ENCODE measurements at places on chromosomes 16 and 17.

DNA sequence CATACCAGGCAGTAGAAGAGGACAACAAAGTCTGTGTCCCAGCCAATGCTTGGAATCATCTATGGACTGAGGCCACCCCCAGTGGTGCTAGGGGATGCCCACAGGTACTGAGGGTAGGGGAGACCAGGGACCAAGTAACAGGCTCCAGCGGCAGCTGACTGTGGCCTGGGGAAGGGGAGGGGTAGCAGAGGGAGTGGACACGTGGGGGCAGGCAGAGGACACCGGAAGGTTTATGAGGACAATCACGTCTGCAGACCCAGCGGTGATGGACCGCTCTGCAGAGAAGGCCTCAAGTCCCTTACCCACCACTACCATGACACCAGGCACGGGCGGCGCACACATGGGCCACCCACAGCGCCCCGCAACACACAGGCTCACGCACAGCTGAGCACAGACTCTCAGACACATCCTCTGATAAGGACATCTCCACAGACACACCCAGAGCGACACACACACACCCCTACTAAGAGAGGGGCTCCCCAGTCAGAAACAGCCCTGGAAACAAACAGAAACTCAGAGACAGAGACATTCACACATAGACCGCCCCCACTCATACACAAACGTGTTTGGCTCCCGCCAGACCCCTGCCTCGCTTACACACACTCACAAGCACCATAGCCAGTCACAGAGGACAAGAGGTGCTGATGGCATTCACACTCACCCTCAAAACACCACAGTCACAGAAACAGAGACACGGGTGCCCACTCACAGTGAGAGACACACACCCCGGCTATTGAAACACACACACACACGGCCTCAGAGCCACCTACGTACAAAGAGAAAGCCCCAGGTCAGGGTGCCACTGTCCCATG, 35.8 kb downstream of the SRCIN1 start:
- no peak for DNase-seq

- DNase-seq: no peak
Observed at GRCh38 chr17:51029568-51030463, 90.9 kb downstream of the SPAG9 start.

DNA sequence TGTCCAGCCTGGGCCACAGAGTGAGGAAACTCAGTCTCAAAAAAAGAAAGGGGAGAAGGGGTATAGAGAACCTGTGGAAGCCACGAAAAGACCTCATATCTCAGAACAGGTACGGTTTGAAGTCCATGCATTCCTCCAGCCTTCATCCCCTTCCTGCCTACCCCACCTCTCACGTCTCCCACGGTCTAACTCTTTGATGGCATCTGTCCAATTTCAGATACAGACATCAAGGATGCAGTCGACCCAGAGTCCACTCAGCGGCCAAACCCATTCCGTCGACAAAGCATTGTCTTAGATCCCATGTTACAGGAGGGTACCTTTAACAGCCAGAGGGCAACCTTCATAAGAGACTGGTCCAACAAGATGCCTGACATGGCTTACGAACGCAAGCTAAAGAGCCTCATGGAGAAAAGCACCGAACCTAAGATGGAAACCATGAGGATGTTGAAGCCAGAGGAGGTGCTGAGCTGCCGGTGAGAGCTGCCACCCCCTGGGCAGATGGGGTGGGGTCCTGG, 22.7 kb downstream of the C16orf78 start:
- no peak for DNase-seq

GRCh38 chr16:13081825-13082331, 180.5 kb downstream of the SHISA9 start:
- DNase-seq: no peak

DNA sequence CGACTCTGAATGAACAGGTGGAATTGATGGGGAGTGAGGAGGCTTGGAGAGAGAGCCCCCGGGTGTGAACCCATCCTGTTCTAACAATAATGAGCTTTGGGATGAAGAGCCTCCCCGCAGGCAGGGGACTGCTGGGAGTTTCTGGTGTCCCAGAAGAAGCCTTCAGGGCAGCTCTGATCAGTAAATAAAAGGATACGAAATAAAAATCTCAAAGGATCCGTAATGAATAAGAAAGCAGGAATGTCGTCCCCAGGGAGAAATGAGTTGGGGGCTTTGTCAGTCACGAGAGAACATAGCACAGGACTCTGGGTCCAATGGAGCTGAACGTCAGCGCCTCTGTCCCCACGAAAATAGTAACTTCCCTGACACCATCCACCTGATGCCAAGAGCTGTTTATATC, 113.4 kb downstream of the PITPNC1 start:
- no peak for DNase-seq

DNA sequence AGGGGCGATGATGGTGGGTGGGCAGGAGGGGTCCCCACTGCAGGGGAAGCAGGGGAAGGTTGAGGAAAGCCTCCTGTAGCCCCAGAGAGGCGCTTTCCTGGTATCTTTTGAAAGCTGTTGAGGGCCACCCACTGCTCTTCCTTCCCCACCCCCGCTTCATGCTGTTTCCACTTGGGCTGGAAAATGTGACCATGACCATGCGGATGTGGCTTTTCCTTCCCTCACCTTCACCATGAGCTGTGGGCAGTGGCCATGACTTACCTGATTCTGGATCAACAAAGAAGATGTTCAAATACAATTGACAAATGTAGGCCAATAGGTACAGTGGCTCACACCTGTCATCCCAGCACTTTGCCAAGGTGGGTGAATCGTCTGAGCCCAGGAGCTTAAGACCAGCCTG, 13.8 kb downstream of the MVP start:
- DNase-seq: no peak

GRCh38 chr16:89481356-89481955, 8.9 kb downstream of the ANKRD11 start:
- no peak for DNase-seq

DNA sequence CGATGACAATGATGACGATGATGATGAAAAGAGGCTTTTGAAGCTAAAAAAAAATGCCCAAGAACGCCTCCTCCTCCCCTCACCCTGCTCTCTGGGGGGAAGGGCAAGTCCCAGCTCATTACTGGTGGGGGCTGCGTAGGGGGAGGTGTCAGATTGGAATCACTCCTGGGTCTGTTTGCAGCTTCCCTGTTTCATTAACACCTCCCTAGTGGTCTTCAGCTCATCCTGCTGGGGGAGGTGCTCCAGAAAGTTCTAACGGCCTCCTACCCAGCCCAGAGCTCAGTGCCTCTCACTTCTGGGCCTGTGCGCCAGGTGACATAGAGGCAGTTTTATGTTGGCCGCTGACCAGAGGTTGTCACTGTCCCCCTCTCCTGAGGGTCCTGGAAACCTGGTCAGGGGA, 12.7 kb downstream of the MRM1 start:
- no peak for DNase-seq

GRCh38 chr16:19837984-19838707, 46.5 kb downstream of the GPRC5B start:
- no peak for DNase-seq

GRCh38 chr17:15083225-15083624, 181.9 kb downstream of the PMP22 start:
- no peak for DNase-seq

DNA sequence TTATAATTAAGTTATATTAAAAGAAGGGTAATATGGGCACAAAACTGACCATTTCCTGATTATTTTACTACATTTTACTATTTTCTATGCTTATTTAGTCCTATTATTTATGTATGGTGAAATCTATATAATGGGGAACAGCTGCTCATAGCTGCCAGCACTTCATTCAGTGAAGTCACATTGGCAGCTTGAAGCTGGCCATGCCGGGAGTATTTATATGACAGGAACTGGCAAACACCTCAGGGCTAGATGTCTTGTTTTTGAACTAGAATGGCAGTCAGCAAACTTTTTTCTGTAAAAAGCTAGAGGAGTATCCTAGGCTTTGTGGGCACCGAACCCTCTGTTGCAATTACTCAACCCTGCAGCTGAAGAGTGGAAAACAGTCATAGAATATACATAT, 104.1 kb downstream of the CDH13 start:
- DNase-seq: no peak

GRCh38 chr16:89973235-89973634, 24.7 kb downstream of the DEF8 start:
- DNase-seq: no peak

GRCh38 chr16:22300427-22301071, 3.3 kb downstream of the POLR3E start:
- no peak for DNase-seq

DNA sequence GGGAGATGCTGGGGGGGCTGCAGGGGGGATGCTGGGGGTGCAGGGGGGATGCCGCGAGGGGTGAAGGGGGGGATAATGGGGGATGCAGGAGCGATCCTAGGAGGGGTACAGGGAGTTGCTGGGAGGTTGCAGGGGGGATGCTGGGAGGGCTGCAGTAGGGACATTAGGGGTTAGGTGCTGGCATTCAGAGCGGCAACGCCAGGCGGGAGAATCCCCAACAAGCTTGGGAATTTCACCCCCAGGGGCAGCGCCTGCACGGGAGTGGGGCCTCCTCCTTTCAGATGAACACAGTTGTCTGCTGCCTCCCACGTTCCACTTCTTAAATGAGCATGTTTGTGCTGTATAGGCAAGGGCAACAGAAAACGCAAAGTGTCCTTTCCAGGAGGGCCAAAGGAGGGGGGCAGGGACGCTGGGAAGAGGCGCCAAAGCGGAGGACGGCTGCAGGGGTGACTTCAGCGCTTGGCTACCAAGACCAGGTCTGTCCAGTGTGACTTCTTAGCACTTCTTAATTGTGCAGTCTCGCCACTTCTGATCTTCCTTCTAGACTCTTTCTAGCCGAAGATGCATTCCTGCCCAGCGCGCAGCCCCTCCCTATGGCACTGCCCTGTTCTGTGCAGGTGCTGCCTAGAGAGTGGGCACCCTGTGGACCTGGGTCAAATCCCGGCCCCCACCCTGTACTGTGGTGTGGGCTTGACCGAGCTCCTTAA, 2.0 kb upstream of the SLC6A4 start:
- no peak for DNase-seq

GRCh38 chr16:11429823-11430222, 84.6 kb downstream of the RMI2 start:
- no peak for DNase-seq

DNA sequence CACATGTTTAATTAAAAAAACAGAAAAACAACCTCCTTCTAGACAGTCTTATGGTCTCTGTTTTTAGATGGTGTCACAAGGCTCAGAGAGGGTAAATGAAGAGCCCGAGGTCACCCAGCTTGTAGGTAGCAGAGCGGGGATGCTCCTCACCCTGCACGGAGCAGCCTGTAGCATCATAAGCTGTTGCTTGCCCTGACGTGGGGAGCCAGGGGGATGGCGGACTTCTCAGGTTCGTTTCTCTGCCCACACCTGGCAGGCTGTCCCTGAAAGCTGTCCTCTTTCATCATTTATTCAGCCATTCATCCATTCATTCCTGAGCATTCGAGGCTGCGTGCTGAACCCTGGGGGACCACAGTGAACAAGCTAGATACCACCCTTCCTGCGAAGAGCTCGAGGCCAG, 75.7 kb upstream of the KSR1 start:
- DNase-seq: no peak

GRCh38 chr17:57342963-57343589, 86.8 kb downstream of the MSI2 start:
- DNase-seq: no peak

DNA sequence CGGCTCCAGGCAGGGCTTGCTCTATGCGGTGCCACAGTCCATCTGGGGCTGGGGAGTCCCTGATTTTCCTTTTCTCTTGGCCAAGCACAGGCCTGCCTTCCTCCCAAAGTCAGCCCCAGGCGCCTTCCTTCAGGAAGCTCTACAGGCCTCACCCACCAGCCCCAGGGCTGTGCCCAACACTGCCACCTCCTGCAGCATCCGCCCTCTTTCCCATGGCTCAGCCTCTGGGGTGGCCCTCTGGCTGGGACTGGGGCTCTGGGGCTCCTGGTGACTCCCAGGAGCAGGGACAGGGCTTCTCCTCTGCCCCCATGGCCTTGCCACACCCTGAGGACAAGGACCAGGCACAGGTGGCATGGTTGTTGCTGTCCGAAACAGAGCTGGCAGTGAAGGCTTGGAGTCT, 817 bp downstream of the ITGB4 start:
- no peak for DNase-seq

DNA sequence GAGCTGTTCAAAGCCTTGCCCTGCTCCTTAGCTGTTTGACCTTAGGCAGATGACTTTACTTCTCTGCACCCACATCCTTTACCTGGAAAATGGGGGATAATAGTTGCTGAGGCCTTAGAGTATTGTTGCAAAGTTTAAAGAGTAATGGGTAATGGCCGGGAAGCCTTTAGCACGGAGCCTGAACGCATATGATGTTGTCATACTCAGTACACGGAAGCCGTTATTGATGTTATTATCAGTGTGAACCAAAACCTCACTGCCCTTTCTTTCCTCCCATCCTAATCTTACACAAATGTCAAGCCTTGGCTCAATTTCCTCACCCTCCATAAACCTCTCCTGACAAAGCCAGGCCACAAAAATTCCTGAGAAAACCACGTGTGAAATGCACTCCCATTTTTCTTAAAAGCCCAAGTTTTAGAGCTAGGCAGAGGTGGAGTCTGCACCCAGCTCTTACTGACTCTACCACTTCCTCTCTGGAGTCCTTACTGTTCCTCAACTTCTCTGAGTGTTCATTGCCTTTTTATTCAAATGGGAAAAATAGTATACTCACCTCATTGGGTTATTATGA, 67.3 kb upstream of the CACNG3 start:
- DNase-seq: no peak

GRCh38 chr17:9386401-9386800, 189.2 kb downstream of the STX8 start:
- DNase-seq: no peak

GRCh38 chr17:14143688-14144087, 74.4 kb downstream of the COX10 start:
- no peak for DNase-seq

DNA sequence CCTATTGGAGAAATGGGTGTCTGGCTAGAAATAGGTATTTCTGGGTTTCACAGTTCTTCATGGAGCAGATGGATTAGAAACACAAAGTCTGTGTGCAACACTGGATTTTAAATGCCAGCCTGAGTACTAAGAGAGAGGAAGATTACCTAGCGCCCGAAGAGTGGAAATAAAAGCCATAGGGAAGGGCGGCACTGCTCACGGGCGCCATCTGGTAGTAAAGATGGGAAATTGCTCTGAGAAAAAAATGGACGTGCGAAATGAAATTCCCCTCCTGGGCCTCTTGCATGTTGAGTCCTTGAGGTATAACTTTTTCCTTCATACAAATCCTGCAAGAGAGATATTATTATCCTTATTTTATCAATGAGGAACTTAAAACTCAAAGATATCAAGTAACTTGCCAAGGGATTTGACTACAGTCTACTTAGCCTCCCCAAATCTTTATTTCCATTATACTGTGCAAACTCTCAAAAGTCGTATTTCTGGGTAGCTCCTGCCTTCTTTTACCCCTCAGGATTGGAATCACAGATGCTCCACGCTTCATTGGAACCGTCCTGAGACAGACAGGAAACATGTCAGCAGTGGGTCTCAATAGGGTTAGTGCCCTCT, 72.8 kb downstream of the MMD start:
- no peak for DNase-seq

GRCh38 chr17:61205401-61205800, 194.2 kb upstream of the TBX2 start:
- no peak for DNase-seq

Data from GM12892 (cell line).